ENCODE measurements at places on chromosomes 2 and 18.

DNA sequence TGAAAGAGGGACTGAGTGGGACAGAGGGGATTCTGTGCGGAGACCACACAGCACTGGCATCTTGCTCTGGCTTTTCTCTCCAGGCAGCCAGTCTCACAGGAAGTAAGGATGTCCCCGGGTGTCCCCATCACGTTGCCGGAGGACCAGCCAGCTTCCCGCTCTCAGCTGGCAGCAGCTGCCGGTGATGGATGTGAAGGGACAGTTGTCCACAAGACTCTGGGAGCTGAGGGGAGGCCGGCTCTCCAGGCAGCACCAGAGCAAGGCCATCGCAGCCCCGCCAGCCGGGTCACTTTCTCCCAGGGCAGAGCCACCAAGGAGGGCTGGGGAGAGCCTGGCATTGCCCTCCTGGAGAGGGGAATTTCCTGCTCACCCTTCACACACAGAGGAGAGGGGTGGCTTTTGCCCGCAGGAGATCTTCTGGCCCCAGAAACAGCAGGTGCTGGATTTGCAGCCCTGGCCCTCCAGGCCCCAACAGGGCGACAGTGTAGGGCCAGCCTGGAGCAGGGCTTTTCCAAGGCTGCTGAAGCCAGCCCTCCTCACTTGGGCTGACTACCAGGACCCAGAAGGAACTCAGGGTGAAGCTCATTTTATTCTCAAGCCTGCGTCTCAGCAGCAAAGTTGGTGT is 24.0 kb upstream of the B3GNT7 start:
- DNase-seq, result no peak

DNA sequence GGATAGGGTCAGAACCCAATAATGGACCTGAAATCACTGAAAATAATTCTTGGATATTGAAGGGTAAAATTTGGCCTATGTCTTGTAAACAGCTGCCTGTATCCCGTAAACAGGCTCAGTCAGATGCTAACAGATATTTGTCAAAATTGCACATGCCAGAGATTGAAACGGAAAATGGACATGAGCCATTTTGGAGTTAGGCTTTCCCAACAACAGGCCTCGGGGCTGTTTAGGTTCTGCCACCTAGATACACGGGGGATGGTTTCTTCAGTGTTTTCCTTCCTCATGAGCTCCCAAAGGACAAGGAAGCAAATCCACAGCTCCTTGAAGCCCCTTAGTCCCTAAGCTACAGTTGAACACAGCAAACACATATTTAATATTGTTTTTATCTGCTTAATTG is 204.2 kb upstream of the FOSL2 start:
- DNase-seq, result no peak

DNA sequence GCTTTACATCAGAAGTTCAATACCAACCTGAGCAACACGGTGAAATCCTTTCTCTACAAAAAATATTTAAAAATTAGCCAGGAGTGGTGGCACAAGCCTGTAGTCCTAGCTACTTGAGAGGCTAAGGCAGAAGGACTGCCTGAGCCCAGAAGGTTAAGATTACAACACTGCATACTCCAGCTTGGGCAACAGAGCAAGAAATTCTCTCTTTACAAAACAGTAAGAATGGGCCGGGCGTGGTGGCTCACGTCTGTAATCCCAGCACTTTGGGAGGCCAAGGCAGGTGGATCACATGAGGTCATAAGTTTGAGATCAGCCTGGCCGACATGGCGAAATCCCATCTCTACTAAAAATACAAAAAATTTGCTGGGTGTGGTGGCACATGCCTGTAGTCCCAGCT is 113.2 kb downstream of the USP34 start:
- no peak for DNase-seq

- DNase-seq, result no peak
Observed at GRCh38 chr2:163610817-163611556, 124.8 kb downstream of the FIGN start.

GRCh38 chr18:76621226-76621625 is 126.2 kb upstream of the ZNF516 start:
- DNase-seq, result no peak

DNA sequence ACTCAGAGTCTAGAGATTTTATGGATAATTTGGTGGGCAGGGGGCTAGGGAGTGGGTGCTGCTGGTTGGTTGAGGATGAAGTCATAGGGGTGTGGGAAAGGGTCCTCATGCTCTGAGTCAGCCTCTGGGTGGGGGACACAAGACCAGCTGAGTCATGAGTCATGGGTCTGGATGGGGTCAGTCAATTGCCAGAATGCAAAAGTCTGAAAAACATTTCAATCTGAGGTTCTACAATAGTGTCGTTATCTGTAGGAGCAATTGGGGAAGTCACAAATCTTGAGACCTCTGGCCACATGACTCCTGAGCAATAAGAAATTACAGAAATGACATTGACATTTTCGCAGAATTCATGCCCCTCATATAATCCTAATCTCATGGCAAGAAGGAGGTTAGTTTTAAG is 15.1 kb downstream of the NMS start:
- no peak for DNase-seq

GRCh38 chr2:168583710-168584521 is 127.8 kb downstream of the CERS6 start:
- no peak for DNase-seq

DNA sequence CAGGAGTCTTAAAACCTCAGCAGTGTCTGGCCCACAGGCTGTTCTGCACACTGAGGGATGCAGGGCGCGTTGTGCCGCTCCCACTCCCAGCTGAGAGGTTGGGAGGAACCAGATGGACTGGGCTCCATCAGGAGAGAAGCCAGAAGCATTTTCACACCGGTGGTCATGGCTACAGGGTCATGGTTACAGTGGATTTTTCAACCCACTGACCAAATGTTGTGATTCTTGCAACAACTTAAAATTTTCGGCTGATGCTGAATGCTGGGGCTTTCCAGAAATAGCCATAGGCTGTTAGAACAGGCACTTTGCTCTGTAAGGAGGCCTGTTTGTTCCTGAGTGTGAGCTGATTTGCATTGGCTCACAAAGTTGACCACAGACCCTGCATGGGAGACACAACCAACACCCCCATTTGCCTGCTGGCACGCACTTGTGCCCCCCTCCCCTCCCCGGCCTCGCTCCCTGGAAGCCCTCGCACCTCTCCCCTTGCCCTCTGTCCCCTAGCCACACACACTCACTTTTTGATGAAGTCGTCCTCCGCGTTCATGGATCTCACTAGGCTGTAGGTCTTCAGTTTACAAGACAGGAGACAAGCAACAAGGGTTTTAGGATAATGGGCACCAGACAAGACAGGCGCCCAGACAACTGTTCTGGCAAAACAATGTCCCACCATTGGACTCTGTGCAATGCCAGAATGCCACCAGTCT is 3.4 kb downstream of the LPIN1 start:
- no peak for DNase-seq

GRCh38 chr2:173290518-173290917 is 64.2 kb upstream of the CDCA7 start:
- no peak for DNase-seq

DNA sequence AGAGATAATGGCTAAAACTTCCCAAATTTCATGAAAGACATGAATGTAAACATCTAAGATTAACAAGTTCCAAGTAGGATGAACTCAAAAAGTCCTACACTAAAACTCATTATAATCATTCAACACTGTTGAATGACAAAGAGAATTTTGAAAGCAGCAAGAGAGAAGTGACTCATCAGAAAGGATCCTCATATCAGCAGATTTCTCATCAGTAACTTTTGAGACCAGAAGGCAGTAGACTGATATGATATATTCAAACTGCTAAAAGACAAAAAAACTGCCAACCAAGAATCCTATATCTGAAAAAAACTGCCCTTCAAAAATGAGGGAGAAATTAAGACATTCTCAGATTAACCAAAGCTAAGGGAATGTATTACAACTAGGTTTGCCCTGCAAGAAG is 130.6 kb upstream of the OTX1 start:
- DNase-seq, result no peak

GRCh38 chr2:156110890-156111289 is 221.6 kb downstream of the NR4A2 start:
- no peak for DNase-seq

DNA sequence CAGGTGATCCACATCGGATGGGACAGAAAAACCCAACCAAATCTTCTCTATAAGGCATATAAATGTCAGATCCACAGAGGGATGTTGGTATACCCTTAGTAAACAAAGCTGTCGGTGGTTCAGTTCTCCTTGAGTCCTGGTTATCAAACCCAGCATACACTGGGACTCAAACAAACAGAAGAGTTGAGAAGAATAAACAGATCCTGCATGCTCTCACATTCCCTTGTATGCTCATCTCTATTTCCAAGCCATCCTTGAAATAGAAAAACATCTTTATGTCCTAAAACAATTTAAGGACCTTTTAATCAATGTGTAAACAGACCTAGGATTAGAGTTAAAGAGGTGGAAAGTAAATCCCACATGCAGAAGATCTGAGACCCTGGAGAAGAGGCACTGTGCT is 19.8 kb upstream of the HK2 start:
- no peak for DNase-seq

All from activated CD8-positive, alpha-beta memory T cell treated with anti-CD3 and anti-CD28 coated beads for 1 hour (primary cell).